ENCODE measurements at places on chromosomes 4 and X.
A peak's percentile ranks its signal among the peaks of the same experiment; 100 is the strongest.

DNA sequence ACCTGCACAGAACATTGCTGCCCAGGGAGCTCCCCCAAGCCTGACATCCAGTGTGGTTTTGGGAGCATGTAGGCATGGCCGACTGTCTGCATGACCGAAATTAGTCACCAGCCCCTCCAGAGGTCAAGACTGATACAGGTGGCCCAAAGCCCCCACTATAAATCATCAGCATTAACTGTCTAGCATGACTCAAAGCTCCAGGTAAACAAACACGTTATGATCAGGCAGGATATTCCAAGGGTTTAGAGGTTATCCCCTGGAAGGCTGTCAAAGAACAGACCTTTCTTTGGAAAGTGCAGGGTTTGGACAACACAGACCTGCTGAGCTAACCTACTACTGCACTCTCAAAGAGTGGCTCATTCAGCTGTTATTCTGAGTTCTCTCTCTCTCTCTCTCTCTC lies 2.1 kb upstream of the FAM9A start:
- no peak for DNase-seq

- no peak for DNase-seq
Measured at GRCh38 chrX:13482746-13483541, 86.5 kb upstream of the EGFL6 start.

DNA sequence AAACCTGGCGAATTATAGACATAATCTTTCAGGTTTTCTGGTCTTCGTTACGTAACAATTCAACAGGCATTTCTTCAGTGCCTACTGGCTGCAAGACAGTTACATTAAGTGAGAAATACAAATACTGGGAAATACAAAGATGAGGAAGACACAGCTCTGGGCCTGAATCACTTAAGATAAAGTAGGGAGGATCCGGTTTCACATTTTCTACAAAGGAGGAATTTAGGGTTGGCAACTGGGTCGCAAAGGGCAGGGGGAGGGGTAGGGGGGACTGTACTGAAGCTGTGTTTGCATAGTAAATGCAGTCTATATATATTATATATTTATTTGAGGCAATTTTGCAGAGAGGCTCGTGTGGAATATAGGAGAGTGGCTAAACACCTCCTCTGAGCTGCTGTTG lies 107.4 kb downstream of the MAML3 start:
- no peak for DNase-seq

DNA sequence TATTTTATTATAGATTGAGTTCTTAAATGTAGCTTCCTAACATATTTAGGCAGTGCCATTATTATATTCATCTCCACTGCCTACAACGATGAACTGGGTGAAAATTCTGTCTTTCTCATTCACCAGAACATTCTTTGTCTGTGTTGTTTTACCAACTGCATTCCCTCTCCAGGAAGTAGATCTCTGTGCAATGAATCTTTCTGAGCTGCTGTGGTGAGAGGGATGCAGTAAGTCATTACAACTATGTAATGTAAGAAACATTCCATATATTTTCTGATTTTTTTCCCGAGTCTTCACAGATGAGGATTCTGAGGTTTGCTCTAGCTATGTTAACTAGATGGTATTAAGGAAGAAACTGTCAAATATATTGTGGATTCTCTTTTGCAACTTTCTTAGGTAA lies 811.9 kb upstream of the PCDH7 start:
- no peak for DNase-seq

- DNase-seq = no peak
Measured at GRCh38 chrX:19789782-19790181, 97.6 kb downstream of the SH3KBP1 start.

GRCh38 chr4:36333303-36333877 lies 52.0 kb downstream of the DTHD1 start:
- no peak for DNase-seq

GRCh38 chrX:9349572-9350494 lies 115.0 kb upstream of the TBL1X start:
- no peak for DNase-seq

DNA sequence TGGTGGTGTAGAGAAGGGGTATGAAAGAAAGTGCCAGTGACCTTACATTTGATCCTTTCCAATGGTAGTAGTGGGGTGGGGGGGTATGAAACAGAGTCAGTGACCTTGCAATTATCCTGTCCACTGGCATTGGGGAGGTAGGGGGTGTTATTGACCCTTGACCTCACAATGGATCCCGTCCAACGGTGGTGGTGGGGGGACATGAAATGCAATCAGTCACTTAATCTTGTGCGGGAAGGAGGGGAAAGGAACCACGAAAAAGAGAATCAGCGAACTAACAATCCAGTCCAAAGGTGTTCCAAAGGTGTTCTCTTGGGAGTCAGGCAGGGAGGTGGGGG lies 619 bp upstream of the PDK3 start:
- no peak for DNase-seq

GRCh38 chr4:105840426-105841174 lies 54.7 kb upstream of the NPNT start:
- no peak for DNase-seq

DNA sequence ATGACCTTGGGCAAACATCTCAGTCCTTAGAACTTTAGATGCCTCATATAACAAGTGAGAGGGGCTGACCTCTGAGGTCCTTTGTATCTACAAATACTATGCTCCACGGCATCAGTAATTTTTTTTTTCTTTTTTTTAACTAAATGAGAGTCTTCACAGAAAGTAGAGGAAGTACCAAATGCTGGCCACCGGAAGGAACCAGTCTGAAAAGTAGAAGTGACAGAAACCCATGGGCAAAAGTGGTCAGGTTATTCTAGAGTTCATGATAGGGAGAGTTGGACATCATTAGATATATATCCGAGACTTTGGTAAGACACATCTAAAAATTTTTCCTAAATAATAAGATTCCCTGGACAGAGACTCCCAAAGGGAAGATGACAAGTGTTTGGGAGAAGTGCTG lies 53.7 kb downstream of the COQ2 start:
- no peak for DNase-seq

DNA sequence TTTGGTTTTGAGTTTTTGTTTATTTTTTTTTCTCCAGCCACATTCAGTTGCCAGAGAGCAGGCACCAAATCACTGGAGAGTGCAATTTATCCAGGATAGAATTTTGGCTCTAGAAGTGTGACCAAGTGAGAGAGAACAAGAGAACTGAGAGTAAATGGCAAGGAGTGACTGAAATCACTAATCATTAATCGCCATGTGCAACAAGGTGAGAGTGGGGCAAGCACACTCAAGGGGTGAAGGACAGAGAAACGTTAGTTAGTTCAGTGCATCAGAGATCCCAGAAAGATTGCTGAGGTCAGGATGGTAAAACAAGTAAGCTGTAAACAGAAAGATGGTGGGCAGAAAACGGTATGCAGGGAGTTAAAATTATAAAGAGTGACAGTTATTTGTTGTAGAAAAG lies 17.8 kb upstream of the ASIC5 start:
- no peak for DNase-seq

GRCh38 chr4:128917781-128918180 lies 108.3 kb downstream of the JADE1 start:
- no peak for DNase-seq

DNA sequence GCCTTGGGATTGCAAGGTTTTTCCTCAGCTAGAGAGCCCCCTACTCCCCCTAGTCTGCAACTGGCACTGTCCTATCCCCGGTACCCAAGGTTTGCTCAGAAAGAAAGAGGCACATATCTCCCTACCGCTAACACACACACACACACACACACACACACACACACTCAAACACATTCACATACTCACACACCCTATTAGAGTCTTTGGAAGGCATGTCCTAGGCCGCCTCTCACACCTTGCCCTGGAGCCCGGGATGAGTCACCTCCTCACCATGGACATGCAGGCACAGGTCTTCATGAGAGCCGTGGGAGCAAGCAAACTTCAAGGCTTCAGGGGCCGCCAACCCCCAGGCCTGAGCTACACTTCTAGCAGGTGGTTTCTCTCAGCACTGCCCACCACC lies 49.2 kb downstream of the PJA1 start:
- no peak for DNase-seq

GRCh38 chrX:112056886-112057285 lies 25.7 kb downstream of the TRPC5 start:
- DNase-seq = no peak

- DNase-seq = no peak
Measured at GRCh38 chr4:182776376-182777105, 140.6 kb downstream of the DCTD start.

DNA sequence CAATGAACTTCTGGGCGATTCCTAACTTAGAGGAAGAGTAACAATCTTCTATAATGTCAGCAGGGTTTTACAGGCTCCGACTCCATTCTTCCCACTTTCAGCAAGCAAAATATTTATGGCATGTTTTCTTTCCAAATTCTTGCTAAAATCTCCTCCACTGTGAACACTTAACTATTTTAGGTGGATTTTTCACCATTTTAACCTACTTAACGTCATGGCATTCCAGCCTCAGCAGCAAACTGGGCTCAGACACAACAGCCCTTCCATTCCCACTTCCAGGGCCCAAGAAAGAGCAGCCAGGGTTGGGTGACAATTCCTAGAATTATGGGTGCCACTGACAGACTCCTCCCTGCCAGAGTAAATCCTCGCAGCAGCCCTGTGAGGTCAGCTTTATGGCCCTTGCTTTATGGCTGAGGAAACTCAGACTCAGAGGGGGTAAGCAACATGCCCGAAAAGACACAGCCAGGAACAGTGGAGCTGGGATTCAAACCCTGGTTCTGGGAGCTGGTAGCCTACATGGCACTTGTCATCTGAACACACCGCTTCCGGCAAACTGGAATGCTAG lies 112.8 kb upstream of the MAP3K15 start:
- no peak for DNase-seq

DNA sequence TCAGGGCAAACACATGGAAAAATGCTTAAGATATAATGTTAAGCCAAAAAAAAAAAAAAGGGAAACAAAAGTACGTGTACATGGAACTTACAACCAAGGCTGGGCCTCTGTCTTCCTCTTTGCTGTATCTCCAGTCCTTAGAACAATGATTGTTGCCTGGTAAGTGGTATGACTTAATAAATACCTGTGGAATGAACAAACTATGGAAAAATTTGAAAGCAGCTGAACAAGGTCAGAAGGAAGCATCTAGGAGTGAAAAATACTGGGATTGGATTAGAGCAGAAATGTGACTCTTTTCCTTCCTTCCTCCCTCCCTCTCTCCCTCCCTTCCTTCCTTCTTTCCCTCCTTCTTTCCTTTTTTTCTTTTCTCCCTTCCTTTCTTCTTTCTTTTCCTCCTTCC lies 54.2 kb upstream of the SMIM10 start:
- DNase-seq = no peak

DNA sequence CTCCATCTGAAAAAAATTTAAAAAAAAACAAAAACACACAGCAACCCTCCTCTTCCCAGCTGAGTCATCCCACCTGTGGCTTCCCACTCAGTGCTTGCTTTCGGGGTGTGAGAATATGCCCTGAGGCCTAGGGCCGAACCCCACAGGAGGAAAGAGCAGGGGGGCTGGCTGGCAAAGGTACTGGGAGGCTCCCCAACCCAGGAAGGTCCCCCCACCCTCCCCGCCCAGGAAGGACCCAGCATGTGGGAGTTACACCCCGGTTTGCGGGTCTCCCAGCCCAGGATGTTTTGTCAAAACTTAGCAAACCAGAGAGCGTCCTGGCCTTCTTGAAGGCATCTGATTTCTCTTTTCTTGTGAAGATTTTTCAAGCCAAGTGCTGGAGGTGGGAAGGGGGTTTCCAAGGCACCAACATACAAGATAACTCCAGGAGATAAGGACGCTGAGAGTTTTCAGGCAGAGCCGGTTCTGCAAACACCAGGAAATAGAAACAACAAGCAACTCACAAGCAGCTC lies 25.7 kb upstream of the CSF2RA start:
- no peak for DNase-seq

DNA sequence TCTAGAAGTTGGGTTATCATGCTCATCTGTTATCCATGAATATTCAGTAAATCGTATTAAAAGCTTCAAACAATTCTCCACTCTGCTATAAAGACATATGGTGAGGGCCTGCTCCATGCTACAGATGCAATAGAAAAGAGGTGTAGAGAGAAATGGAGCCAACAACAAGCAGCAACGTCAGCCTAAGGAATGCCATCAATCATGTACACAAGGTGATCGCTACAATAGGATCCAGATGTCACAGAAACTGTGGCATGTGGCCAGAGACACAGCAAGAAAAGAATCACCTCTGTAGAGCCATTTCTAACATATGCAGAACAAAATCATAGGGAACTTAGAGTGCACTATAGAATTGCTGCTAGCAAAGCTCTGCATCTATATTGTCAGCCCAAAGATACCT lies 1188.1 kb downstream of the PCDH7 start:
- no peak for DNase-seq

GRCh38 chrX:16628946-16629595 lies 20.9 kb upstream of the S100G start:
- DNase-seq = no peak

DNA sequence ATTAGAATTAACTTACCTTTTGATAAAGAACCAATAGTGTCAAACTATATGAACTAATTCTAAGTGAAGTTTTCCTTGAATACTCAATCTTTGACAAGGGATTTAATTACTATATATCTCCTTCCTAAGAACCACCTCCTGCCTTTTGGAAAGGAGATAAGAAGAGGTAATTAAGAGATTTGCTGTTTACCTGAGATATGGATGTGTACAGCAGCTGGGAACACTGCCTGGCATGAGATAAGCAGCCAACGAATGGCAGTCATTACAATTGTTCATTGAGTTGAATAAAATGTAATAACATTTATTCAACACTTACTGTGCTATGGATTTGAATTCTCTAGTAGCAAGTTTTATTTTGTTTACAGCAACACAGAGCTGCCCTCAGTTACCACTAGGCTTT lies 407.1 kb downstream of the SPOCK3 start:
- no peak for DNase-seq

DNA sequence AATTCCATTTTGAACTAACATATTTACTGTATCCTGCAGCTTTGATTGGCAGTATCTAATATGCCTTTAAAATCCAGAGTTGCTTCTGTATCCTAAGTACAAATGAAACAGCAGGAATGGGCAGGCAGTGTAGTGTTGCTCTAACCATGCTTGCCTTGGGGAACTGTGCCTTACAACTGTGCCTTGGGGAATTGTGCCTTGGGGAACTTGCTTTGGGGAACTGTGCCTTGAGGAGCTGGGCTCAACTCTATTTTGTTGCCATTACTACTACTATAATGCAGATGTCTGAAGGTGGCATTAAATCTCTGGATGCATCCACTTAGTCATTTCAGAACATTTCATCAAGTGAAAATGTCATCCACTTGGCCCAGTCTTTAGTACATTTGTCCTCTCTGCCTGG lies 6.9 kb downstream of the CXCL3 start:
- DNase-seq = no peak

- peak; percentile 50 for DNase-seq
Measured at GRCh38 chrX:48957477-48957826, at the start of gene OTUD5. Gene OTUD5 (minus strand): TSS chrX:48957607. CDS start chrX:48957570, 37 bp downstream.

DNA sequence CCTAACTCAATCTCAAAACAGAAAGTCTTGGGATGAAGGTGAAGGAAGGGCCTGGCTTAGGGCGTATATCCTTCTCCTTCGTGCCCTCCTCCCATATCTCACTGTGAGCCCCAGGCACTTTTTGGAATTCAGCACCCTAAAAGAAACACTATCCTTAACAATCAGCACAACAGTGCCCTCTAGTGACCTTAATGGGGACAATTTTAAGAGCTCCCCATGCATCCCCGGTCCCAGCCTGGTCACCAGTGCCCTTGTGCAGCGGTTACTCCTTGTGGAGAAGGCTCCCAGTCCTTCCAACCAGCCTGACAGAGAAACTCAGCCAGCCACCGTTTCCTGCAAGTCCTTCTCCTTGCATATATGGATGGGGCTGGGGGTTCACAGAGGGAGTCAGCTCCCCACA lies 4.2 kb downstream of the PAK3 start:
- peak; percentile 12 for DNase-seq

Data from activated CD4-positive, alpha-beta T cell treated with anti-CD3 and anti-CD28 coated beads for 24 hours (primary cell).